ENCODE measurements at places on chromosomes 7 and 10.

GRCh38 chr10:483261-483660, 206.2 kb downstream of the DIP2C start:
- no peak for DNase-seq

GRCh38 chr10:78659598-78659967, 409.2 kb upstream of the ZMIZ1 start:
- no peak for DNase-seq

DNA sequence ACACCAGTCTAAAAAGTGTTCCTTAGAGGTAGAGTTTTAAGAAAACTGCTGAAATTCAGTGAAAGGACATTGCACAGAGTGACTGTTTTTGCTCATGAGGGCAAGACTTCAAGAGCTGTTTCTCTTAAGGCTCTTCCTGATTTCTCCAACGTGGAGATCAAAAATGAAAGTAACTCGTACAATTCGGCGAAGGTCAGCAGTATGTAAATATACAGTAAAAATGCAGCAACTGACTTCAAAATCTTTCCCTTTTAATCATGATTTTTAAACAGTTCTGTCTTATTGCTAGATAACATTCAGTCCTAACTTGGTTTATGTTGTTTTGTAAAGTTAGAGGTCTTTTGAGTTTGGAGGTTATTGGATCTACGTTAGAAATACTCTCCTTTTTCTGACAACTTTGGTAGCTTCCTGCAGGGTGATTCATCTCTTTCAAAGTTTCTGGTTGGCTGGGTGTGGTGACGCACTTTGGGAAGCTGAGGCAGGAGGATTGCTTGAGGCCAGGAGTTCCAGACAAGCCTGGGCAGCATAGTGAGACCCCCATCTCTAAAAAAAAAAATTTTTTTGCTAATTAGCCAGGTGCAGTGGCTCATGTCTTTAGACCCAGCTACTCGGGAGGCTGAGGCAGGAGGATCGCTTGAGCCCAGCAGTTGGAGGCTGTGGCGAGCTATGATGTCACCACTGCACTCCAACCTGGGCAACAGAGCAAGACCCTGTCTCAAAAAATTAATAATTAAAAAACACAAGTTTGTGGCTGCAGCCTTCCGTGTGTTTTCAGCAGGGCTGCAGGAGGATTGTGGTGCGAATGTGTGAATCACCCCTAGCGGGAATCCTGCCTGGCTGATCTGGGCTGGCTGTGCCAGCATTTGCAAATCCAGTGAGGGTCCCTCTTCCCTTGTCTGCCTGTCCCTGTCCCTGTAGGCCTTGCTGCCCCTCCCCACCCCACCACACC, 29.2 kb upstream of the AP5Z1 start:
- no peak for DNase-seq

- no peak for DNase-seq
These were observed 70.6 kb upstream of the RHEB start for GRCh38 chr7:151590071-151590849.

GRCh38 chr7:14432924-14433323, 443.5 kb upstream of the ETV1 start:
- DNase-seq: no peak

- DNase-seq: no peak
These were observed 24.6 kb upstream of the GNAT3 start for GRCh38 chr7:80536426-80536825.

- DNase-seq: peak; percentile 78
These were observed 12.0 kb downstream of the LSM8 start for GRCh38 chr7:118195837-118196474.

DNA sequence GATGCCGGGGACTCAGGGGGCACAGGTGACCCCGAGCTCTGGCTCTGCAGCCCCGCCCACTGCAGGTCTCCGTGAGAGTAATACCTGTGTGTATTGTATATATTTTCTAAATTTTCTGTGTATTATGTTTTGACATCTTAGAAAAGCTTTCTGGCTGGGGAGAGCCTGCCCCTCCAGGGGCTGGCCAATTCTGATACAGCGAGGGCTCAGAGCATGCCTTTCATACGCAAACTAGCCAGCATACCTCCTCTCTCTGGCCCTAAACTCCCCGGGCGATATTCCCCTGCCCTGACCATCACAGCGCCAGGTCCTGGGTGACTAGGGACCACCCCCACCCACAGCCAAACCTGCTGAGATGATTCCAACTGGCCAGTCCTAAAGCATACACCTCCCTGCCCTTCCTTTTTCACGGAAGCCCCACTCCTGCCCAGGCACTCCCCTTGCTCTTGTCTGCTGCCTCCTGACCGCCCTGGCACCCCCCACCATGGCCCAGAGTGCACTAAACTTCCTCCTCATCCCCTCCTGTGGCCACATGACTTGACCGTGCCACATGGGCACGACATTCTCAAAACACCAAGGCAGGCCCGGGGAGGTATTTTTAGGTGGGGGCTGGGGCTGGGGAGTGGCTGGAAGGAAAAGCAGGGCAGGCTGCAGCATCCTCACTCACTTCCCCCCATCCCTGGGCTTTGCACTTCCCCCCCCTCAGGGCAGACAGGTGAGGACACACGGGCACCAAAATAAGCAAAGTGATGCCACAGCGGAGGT, 61.5 kb downstream of the INSIG1 start:
- DNase-seq: no peak

GRCh38 chr7:42409296-42409695, 172.3 kb upstream of the GLI3 start:
- no peak for DNase-seq

DNA sequence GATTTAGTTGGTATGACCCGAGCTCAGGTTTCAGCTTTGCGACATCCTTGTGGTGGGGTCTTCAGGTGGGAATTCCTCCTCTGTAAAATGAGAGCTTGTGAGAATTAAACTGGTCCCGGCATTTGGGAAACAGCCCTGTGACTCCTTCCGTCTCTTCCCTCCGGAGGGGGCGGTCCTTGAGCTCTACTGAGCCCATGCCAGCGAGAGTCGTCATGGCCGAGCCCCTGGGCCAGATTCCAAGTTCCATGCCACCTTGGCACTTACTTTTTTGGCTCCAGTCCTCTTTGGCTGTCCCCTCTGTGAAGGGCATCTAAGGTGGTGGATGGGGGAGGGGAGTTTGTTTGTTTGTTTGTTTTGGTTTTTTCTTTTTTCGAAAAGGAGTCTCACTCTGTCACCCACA, 47.6 kb downstream of the GTF2IRD1 start:
- DNase-seq: peak; percentile 39

- no peak for DNase-seq
These were observed 6.7 kb upstream of the COA1 start for GRCh38 chr7:43735802-43736603.
